ENCODE measurements at places on chromosomes 1 and 21.

DNA sequence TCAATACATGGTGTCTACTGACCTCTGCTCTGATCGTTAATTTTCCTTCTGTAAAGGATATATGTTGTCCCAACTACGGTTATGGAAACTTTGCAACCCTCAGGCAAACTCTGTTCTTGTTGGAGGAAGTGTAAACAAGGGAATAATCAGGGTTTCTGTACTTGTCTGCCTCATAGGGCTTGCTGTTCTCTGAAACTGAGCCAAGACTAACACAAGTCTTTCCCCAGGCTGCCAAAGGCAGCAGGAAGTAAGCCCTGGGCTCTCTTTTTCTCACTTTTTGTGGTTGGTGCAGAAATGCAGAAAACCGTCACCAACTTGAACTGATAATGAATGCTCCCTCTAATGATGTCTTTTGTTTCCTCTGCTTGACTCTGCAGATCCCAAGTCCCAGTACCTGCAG lies 7.6 kb downstream of the CYP4X1 start:
- no peak for DNase-seq

DNA sequence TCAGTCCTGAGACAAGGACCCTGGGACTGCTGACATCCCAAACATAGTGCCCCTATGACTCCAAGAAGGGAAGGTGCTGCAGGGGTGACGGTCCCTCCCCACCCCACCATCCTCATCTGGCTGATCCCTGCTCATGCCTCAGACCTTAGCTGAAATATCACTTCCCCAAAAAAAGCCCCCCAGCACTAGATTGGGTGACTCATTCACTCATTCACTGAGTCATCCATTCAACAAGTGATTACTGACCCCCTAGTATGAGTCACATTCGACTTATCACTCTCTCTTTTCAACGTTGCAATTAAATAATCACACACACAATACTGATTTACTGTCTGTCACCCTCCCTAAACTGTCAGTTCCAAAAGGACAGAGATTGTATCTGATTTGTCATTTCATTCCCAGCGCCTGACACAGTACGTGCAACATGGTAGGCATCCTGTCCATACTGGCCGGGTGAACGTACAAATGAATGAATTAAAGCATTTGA lies 48.6 kb downstream of the HIVEP3 start:
- DNase-seq: peak; percentile 53

- peak; percentile 4 for DNase-seq
These were observed 149.6 kb downstream of the LMO4 start for GRCh38 chr1:87478231-87478630.

DNA sequence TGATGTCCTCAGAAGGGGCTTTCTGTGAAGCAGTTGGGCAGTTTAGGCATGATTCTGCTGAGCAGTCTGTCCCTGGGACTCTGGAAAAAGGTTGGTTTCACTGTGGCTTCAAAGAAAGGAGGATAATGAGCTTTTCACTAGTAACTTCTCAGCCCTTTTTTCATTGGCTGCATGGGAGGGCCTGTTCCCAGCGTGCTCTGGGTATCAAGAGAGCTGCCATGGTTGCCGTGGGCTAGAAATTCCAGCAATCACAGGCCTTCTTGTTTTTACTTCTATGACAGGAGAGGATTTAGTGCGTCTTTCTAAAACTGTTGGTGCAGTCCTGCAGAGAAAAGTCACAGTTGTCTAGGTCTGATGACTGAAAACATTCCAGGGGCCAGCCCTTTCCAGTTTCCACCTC lies 7.2 kb downstream of the SZRD1 start:
- no peak for DNase-seq

- DNase-seq: peak; percentile 60
These were observed 7.3 kb downstream of the CSTB start for GRCh38 chr21:43768868-43769167.

DNA sequence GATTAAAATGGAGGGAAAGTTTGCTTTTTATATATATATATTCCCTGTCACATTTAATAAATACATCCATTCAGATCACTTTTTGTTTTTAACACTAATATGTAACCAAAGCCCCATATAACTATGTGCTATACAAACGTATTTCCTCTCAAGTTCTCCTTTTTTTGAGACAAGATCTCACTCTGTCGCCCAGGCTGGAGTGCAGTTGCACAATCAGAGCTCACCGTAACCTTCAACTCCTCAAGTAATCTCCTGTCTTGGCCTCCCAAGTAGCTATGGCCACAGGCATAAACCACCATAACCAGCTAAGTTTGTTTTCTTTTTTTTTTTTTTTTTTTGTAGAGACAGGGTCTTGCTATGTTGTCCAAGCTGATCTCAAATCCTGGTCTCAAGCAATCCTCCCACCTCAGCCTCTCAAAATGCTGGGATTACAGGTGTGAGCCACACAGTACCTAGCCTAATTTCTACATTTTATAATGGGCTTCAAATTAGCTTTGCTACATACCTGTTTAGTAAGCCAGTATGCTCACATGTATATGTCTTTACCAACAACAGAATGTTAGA lies 120.0 kb downstream of the TGFBR3 start:
- peak; percentile 38 for DNase-seq

GRCh38 chr1:157153746-157154145 lies 15.6 kb upstream of the ETV3 start:
- no peak for DNase-seq

DNA sequence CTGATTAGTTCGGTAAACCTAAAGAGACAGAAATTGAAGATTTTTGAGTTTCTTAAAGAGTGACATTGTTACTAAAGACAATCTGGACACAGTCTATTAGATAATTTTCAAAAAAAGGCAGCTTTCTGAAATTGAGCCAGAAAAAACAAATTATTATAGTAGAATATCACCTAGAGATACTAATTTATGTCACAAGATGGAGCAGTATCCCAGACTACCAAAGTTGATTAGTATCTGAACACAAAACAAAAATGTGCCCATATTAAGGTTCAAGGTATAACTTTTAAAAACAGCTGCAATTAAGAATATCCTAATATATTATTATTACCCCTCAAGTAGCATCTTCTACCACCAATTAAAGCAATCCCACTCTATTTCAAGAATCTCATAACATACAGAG lies 40.5 kb upstream of the SYT2 start:
- no peak for DNase-seq

- DNase-seq: peak; percentile 67
These were observed 9.4 kb upstream of the NEK2 start for GRCh38 chr1:211684791-211685190.

GRCh38 chr21:34351786-34352241 lies 12.0 kb upstream of the KCNE2 start:
- DNase-seq: peak; percentile 16

GRCh38 chr1:155127105-155127966 lies at the start of gene EFNA1:
Gene EFNA1, plus strand, starts transcription at chr1:155127876. Its CDS starts 102 bp downstream, at chr1:155127978.
- DNase-seq: peak; percentile 71

- peak; percentile 43 for DNase-seq
These were observed 72.0 kb upstream of the KCNA3 start for GRCh38 chr1:110746644-110747259.

DNA sequence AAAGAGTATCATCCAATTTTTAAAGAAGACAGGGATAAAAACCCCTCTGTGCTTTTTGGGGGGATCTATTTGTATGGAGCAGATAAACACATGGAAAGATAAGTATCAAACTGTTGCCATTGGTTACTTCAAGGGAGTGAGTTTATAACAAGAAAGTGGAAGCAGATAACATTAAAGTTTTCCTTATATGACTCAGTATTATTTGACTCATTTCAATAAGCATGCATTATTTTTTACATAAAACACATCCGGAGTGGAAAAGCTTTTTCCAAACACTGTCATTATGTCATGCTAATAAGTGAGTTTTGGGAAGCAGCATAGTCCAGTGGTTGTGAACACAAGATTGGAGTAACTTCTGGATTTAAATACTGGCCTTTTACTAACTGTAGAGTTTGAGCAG lies 452.2 kb downstream of the LTN1 start:
- peak; percentile 49 for DNase-seq

DNA sequence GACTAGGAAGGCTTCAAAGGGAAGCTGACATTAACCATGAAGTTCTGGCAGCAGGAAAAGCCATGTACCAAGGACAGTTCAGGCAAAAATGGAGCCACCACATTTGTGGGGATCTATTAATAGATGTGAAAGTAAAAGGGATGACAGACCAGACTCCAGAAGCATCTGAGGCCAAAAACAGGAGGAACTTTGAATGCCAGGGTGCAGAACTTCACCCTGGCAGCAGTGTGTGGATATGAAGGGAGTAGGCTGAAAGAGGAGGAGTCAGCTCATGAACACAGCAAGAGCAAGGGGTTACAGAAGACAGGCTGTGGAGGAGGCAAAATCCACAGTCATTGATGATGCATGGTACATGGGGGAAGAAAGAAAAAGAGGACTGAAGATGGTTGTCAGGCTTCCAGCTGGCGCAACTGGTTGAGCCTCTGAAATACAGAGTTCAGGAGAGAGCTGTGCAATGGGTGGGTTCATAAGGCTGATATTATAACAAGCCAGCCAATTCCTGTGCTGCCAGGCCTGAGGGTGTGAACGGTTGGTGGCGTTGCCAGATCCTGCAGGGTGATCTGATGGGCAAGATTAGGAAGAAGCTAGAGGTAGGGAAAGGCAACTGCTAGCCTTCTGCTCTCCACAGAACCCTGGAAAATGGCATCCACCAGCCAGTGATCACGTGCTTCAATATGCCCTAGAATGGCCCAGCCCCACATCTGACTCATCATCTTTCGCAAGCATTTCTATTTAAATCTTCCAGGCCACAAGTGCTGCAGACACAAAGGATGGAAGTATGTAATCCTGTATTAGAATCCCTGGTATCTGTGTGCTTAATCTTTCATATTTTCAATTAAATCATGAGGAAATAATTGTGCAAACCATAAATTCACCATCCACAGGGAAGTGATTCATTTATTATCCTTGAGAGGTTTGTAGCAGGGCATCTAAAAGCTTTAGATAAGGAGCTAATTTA lies 81.9 kb downstream of the SLC25A24 start:
- peak; percentile 86 for DNase-seq

- no peak for DNase-seq
These were observed 2.4 kb downstream of the NHLH2 start for GRCh38 chr1:115838431-115839028.

DNA sequence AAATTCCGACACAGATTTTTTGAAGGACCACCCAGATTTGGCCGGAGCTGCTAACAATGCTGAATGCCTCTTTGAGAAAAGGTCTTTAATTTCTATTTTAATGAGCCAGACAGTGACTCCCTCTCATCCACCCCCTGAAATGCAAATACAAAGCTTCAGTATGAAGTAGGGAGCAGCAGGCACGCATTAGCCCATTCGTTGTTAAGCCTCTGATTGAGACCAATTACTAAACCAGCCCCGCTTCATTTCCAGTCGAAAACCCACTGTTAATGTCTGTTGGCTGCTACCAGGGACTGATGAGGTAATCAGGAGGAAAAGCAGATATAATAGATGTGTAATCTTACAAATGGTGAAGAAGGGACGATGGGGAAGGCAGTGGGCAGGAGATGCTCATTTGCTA lies 4.8 kb upstream of the C8A start:
- no peak for DNase-seq

- no peak for DNase-seq
These were observed 132.3 kb downstream of the URB2 start for GRCh38 chr1:229758101-229759036.

GRCh38 chr1:227260433-227260832 lies 57.9 kb downstream of the CDC42BPA start:
- DNase-seq: no peak

- DNase-seq: peak; percentile 100
These were observed 8.0 kb downstream of the PHLDA3 start for GRCh38 chr1:201460814-201461644.

DNA sequence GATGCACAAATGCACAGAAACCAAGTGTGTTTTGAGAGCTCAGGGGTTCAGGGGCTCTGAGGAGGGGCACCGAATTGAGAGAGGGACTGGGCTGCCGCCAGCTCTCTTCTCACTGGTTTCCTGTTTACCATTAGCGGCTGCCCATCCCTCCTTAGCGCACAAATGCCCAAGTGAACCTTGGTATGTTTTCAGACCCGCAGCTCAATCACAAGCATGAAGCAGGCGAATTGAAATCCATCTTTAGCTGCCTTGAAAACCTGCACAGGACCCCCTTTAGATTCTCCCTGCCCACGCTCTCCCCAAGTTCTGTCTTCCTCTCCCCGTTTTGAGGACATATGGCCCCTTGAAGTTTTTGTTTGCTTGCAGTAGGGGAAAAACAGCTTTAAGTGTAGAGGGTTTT lies 61.1 kb upstream of the ACOT11 start:
- no peak for DNase-seq

- no peak for DNase-seq
These were observed 30.4 kb upstream of the HHAT start for GRCh38 chr1:210298296-210298695.

- DNase-seq: no peak
These were observed 333.6 kb downstream of the NPHP4 start for GRCh38 chr1:5658340-5659316.

- no peak for DNase-seq
These were observed 197.8 kb downstream of the HIVEP3 start for GRCh38 chr1:41720861-41721410.

DNA sequence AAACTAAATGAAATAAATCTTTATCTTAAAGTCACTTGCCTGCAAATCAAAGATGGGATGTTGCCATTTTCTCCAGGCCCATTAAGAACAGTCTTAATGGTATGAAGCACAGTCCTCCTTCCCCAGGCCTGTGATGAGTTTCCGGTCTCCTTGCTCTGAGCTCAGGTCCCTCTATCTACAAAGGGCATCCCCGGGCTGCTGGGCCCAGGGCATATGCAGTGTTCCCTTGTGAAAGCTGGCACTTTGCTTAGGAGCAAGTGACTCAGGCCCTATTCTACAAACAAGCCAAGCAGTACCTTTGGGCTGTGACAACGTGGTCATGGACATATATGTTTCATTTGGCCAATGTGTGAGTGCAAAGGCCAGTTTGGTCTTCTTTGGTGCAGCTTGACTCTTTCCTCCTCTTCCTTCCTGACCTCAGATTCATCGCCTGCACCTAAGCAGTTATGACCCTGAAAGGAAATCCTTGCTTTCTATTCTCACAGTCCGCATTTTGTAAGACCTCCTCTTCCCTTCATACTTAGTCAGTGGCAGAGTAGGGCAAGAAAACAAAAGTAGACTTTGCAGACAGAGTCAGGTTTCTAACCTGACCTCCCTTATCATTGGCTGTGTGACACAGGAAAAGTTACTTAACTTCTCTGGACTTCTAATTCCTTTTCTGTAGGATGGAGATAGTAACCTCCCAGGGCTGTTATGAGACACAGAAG lies 109.5 kb downstream of the ERG start:
- DNase-seq: no peak

Measured in amniotic epithelial cell (primary cell).